ENCODE measurements at places on chromosomes 4 and X.

DNA sequence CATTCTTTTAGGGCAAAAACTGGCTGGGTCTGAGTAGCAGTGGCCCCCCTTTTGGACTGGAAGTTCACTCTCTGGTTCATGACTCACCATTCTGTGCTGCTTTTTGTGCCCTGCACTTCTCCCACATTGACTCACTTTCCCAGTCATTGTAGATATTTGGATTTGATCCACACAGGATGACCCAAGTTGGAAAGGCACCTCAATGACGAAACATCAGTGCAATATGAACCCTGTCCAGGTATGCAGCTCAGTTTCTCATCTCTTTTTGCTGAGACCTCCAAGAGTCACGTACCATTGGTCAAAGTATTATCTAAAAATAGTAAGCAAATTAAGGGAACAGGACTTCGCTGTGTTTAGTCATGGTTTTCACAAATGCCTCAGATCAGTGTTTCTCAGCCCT lies 92.7 kb downstream of the CBLL2 start:
- DNase-seq, result no peak

DNA sequence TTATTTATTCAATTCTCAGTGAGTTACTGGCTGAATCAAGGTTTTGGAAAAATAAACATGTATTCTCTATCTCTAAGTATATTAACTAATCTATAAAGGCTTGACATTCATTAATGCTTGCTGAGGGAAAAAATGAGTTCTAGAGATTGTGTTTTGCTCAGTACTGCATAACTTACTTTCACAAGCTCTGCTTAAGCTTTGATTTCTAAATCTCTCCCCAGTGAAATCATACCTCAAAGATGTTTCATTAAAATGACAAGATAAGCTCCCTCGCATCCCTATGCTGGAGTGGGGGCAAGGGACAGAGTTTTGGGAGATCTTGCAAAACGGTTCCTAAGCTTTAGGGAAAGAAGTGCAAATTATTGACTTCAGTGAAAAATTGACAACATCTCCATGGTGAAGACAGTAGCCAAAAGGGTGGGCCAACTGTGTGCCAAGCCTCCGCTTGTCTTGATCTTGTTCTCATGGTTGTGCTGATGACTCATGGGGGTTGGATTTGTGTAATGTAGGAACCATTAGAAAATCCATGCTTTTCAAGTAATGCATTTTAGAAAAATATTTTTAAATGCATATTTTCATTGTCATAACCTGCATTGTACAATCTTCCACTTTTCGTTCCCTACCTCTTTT lies 521.4 kb downstream of the RPA4 start:
- DNase-seq, result no peak

GRCh38 chr4:178602833-178603232 lies 1160.6 kb upstream of the AGA start:
- no peak for DNase-seq

DNA sequence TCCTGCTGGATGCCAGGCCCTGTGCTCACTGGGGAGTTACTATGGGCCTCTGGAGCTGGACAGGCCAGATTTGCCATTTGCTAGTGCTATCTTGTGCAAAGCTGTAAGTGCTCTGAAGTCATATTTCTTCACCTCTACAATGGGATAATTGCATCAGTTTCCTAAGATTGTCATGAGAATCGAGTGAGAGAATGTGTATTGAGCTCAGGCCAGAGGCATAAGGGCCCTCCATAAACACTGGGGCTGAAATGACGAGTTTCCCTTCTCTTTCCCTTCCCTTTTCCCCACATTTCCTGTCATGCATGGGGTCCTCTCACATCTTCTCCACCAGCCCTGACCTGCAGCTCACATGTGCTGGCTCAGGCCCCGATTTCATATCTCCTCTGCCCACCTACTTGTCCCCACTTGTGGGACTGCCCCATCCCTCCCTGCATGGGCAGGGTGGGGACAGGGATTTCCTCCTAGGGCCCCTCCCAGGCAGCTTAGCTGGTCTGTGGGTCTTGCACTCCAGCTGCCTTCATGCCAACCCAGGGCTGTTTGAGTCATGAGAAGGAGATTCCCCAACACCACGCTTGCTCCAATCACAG lies 358.8 kb downstream of the MID1IP1 start:
- no peak for DNase-seq

GRCh38 chr4:37674439-37674838 lies 11.7 kb downstream of the RELL1 start:
- DNase-seq, result no peak

DNA sequence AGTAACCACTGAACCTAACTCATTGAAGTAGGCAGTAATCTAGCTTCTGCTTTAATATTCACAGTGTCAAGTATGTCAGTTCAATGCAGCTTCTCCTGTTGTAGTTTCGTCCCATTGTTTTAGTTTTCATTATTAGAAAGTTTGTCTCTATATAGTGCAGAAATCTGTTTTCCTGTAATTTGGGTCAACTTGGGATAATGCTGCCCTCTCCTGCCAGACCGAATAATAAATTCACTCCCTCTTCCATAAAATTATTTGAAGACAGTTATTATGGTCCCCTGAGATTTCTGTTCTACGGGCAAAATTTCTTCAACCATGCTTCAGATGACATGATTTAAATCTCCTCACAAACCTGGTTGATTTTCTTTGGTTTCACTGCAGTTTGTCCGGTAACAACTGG lies 4.6 kb upstream of the LUZP4 start:
- no peak for DNase-seq

GRCh38 chr4:123505095-123506010 lies 108.8 kb downstream of the SPRY1 start:
- DNase-seq, result no peak

- DNase-seq, result no peak
These were observed 277.6 kb downstream of the BCOR start for GRCh38 chrX:39819921-39820849.

GRCh38 chr4:148288448-148288847 lies 153.8 kb downstream of the NR3C2 start:
- DNase-seq, result no peak

DNA sequence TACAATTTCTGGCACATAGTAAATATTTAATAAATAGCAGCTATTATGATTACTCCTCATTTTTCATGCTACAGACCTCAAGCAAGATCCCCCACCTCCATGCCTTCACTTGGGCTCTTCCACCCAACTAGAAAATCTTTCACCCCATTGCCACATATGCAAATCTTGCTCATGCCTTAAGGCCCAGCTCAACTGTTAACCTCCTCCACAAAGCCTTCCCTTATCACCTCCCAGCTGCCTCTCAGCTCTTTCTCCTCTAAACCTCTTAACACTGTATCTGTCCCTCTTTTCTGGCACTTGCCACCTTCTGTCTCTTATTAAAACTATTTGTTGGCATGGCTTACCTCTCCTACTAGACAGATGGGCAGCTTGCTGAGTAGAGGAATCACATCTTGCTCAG lies 51.5 kb downstream of the PJA1 start:
- no peak for DNase-seq

DNA sequence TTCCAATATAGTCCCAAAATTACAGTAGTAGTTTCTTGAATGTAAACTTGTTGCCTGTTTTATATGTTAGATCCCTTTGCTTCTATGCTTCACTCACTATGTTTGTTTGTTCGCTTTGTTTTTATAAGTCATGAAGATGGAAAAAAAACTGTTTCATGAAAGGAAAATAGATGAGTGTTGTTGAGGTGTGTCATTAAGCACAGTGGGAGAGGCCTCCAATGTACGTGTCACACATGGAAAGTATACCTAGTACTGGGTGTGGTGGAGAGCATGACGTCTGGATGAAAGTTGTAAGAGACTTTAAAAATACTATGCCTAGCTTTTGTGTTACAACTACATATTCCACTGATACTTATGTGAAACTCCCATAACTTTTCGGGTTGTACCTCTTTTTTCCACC lies 28.4 kb downstream of the PLS3 start:
- no peak for DNase-seq

DNA sequence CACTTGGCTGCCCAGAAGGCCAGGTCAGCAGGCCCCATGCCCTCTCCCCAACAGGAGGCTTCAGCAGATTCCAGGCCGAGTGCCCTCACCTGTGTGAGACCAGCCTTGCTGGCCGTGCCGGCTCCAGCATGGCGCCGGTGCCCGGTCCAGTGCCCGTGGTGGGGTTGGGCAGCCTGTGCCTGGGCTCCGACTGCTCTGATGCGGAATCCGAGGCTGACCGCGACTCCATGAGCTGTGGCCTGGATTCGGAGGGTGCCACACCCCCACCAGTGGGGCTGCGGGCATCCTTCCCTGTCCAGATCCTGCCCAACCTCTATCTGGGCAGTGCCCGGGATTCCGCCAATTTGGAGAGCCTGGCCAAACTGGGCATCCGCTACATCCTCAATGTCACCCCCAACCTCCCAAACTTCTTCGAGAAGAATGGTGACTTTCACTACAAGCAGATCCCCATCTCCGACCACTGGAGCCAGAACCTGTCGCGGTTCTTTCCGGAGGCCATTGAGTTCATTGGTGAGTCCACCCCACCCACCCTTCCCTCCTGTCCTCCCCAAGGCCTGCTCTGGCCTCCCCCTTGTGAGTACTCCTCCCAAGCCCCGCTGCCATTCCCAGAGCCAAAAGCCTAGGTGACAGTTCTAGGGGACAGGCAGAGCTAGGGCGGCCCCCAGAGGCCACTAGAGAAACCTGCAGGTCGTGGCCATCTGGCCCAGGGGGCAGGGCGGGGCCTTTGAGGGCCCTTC lies 2.3 kb downstream of the DUSP9 start:
- DNase-seq, result no peak

- no peak for DNase-seq
These were observed 84.6 kb downstream of the TSPAN5 start for GRCh38 chr4:98573791-98574190.

GRCh38 chr4:71711044-71711984 lies 72.6 kb downstream of the GC start:
- no peak for DNase-seq

- DNase-seq, result no peak
These were observed 2.9 kb upstream of the MND1 start for GRCh38 chr4:153341575-153342090.

DNA sequence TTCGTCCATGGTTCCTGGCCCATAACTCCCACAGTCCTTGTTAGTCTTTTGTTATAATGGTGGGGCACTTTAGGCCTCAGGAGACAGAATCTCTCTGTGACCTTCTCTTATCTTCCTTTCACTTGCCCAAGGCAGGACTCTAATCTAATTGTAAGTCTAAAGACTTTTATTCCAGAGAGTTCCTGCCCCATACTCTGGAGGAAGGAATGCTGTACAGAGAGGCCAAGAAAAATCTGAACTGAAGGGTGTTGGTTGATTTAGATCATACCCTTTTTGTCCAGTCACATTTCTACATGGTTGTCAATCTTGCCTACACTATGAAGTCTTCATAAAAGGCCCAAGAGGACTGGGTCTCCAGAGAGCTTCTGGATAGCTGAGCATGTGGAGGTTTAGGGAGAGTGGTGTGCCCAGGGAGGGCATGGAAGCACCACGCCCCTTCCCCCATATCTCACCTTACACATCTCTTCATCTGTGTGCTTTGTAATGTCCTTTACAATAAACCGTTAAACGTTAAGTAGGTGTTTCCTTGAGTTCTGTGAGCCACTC lies 84.5 kb downstream of the AFF1 start:
- no peak for DNase-seq

DNA sequence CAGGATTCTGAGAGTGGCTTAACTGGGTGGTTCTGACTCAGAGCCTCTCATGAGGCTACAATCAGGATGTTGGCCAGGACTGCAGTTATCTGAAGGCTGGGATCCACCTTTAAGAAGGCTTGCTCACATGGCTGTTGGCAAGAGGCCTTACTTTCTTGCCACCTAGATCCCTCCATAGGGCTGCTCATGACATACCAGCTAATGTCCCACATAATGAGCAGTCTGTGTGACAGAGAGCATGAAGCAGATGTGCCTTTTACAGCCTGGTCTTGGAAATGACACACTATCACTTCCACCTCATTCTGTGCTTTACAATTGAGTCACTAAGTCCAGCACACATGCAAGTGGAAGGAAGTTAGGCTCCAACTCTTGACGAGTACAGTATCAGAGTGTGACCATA lies 4.3 kb upstream of the RBM3 start:
- no peak for DNase-seq

DNA sequence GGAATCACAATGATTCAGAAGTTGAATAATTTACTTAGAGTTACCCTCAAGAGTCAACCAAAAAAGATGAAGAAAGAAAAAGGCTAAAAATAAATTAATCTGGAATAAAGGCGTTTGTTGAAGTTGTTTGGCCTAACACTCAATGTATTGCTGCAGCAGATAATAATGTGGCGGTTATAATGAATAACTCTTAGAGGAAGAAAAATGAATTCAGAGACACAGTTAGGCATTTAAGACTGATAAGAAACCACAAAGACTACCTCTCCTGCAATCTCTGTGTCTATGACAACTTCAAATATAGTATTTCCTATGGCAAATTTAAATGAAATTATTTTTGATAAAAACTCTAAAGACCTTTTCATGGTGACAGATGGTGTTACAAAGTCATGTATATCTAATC lies 1369.1 kb upstream of the AGA start:
- DNase-seq, result no peak

- no peak for DNase-seq
These were observed 53.5 kb downstream of the TBC1D14 start for GRCh38 chr4:6963139-6963611.

GRCh38 chr4:39714166-39714565 lies 16.2 kb downstream of the UBE2K start:
- DNase-seq, result no peak

DNA sequence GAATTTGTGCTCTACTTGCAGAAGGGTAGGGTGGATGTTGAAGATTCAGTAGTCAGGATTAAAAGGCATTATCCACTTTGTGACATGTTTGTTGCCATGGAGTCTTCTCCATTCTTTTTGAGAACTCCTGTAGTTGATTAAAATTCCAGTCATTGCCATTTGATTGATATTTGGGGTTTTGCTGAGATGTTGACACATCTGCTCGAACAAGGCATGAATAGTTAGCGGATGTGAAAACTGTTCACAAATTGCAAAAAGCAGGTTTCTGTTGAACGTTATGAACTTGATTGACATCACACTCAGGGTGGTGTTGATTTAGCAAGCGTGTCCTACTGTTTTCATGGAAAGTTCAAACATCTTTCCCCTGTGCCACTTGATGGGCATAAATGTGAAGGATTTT lies 16.9 kb downstream of the LIMCH1 start:
- no peak for DNase-seq

- no peak for DNase-seq
These were observed 27.6 kb upstream of the C1QTNF7 start for GRCh38 chr4:15400226-15400625.

- DNase-seq, result no peak
These were observed 114.1 kb upstream of the NPY2R start for GRCh38 chr4:155094201-155094820.

DNA sequence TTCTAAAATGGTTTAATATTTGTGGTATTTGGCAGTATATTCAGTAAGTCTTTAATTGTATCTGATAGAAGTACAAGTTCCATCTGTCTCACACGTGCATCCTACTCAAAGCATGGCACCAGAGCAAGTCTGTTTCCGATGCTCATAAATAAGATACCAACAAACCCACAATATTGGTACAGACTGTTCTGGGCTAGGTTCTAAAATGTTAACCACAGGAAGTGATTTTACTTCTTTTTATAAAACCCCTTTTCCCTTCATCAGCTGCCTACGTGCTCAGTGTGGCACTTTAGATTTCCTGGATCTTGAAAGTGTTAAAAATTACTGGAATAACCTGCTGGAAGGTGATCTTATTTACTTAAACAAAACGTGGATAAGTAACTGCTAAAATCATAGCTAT lies 165.1 kb downstream of the CFAP299 start:
- no peak for DNase-seq

Measured in esophagus squamous epithelium (tissue), 5 donors.